Fibroblast of upper back skin (primary cell): ENCODE measurements at places on chromosomes 16 and 17.

GRCh38 chr17:14376666-14377065, 75.8 kb downstream of the HS3ST3B1 start:
- DNase-seq, result no peak

GRCh38 chr17:14744761-14745473, 444.0 kb downstream of the HS3ST3B1 start:
- peak; percentile 62 for DNase-seq

GRCh38 chr17:82245134-82246039, 16.5 kb downstream of the SLC16A3 start:
- DNase-seq, result no peak

GRCh38 chr17:79141578-79142355, 67.1 kb downstream of the ENGASE start:
- no peak for DNase-seq
